ENCODE measurements at places on chromosomes 6 and 20.

- no peak for DNase-seq
These were observed 4.3 kb downstream of the MICA start for GRCh38 chr6:31407699-31408098.

- DNase-seq = no peak
These were observed 35.2 kb upstream of the EPHA7 start for GRCh38 chr6:93454533-93454932.

DNA sequence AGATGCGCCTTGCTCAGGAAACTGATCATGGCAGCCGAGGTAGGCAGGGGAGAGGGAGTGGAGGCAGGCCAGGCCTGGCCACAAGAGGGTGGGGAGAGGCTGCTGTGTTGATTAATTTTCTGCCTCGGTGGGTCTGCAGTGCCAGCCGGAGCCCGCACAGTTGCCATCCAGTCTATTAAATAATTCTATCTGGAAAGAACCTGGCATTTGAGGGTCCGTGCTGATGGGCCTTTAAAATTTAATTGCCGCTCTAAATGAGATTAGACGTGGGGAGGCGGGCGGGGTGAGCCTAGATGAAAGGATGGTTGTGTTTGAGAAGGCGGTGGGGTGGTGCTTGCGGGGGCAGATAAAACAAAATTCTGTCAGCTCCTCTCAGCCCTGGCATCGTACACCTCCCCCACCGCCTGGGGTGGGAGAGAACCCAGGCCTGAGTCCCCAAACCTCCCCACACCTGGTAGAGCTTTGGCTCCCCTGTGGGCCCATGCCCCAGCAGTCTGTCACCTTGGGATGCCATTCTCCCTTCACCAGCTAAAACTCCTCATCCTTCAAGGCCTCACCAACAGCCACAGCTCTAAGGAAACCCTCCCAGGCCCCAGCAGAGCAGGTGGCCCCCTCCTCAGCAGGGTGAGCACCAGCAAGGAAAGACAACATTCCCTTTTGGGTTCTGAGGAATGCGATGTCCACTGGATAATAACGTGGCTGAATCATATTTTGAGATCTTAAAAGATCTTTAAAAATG lies 167.3 kb downstream of the GRM4 start:
- no peak for DNase-seq

DNA sequence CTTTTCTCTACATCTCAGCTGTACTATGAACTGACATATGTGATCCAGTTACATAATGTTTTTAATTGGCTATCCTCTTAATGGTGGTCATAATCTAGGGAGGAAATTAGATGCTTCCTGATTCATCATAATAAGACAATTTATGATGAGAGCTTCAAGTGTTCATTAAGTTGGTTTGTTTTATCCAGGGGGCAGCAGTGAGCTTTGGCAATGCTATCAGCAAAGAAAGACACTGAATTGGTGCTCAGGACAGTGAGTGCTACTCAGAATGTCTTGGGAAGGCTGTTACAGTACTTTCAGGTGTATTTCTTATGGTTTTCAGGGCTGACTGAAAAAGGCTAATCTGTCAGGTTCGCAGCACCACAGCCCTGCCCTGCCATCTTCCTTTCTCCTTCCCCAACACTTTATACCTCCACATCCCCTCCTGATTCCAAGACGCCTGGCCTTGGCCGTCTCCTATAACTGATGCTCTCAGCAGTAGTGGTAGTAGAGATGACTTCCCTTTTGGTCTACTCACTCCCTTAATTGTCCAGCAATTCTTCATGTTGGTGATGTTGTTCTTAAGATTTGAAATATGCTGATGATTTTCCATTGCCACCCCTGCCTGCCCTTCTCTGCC lies 67.0 kb upstream of the TNFAIP3 start:
- DNase-seq = no peak

DNA sequence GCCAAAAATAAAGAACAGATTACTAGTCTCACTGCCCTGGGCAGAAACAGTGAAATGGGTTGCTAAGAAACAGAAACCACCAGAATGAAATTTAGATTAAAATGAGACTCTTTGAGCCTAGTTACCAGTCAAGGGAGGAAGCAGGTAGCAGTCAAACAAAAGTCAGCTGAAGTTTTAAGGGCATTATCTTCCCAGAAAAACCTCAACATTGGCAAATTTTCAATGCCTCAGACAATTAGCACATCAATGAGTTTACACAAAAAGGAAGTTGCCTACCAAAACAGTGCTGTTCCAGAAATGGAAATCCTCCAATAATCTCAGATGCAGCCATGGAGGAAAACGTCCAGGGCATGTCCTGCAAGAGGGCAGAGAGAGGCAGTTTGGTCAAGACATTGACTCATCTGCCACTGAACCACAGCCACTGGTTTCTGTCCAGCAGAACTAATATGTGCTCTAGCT lies 399.7 kb upstream of the ADGRB3 start:
- no peak for DNase-seq

Data from left ventricle myocardium superior (tissue), 1 donor.